ENCODE measurements at places on chromosomes 7 and 10.
A peak's percentile ranks its signal among the peaks of the same experiment; 100 is the strongest.

- DNase-seq = no peak
Measured at GRCh38 chr7:25260862-25261494, 32.7 kb upstream of the NPVF start.

- DNase-seq = peak; percentile 17
Measured at GRCh38 chr10:34607894-34608293, 207.2 kb downstream of the PARD3 start.

GRCh38 chr7:39413636-39414223, 152.5 kb upstream of the YAE1 start:
- no peak for DNase-seq

- DNase-seq = no peak
Measured at GRCh38 chr7:114832906-114833595, 88.8 kb upstream of the MDFIC start.

- no peak for DNase-seq
Measured at GRCh38 chr7:36623247-36623646, 101.0 kb downstream of the AOAH start.

DNA sequence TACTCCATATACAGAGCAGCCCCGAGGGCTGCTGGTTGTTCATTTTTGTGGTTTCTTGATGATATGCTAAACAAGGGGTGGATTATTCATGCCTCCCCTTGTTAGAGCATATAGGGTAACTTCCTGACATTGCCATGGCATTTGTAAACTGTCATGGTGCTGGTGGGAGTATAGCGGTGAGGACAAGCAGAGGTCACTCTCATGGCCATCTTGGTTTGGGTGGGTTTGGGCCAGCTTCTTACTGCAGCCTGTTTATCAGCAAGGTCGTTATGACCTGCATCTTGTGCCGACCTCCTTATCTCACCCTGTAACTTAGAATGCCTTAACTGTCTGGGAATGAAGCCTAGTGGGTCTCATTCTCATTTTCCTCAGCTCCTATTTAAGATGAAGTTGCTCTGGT, 31.3 kb downstream of the GNAT3 start:
- no peak for DNase-seq

GRCh38 chr10:27695706-27696105, 49.9 kb downstream of the MKX start:
- no peak for DNase-seq

- DNase-seq = no peak
Measured at GRCh38 chr10:87705339-87705738, 45.7 kb downstream of the PAPSS2 start.

DNA sequence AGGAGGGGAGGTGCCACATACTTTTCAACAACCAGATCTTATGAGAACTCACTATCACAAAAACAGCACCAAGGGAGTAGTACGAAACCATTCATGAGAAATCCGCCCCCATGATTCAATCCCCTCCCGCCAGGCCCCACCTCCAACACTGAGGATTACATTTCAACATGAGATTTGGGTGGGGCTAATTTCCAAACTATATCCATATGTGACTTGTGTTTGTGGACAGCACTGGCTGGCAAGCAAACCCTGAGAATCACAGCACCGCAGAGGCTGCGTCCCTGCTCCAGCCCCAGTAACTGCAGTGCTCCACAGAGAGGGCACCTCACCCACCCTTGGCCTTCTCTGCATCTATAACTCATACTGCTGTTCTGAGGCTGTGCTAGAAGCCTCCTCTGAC, 211.2 kb upstream of the PODXL start:
- no peak for DNase-seq

GRCh38 chr7:158617737-158618128, 30.1 kb upstream of the PTPRN2 start:
- DNase-seq = no peak

GRCh38 chr7:125326666-125327255, 397.1 kb upstream of the POT1 start:
- DNase-seq = no peak

DNA sequence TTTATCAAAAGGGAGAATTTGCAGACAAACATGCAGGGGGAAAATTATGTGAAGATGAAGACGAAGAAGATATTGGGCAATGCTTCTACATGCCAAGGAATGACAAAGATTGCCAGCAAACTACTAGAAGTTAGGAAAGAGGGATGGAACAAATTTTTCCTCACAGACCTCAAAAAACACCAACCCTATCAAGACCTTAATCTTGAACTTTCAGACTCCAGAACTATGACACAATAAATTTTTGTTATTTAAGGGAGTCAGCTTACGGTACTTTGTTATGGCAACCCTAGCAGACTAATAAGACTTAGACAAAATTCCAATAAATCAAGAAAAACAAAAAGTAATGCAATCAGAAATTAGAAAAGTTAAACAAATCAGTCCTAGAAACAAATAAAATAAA, 280.0 kb upstream of the GNAI1 start:
- DNase-seq = no peak

- DNase-seq = no peak
Measured at GRCh38 chr7:134355004-134355525, 38.3 kb upstream of the SLC35B4 start.

GRCh38 chr7:10128748-10129147, 844.9 kb upstream of the PHF14 start:
- DNase-seq = no peak

GRCh38 chr10:86231796-86232560, 134.6 kb downstream of the GRID1 start:
- no peak for DNase-seq

GRCh38 chr7:140640060-140640637, 464 bp downstream of the DENND2A start:
- no peak for DNase-seq

DNA sequence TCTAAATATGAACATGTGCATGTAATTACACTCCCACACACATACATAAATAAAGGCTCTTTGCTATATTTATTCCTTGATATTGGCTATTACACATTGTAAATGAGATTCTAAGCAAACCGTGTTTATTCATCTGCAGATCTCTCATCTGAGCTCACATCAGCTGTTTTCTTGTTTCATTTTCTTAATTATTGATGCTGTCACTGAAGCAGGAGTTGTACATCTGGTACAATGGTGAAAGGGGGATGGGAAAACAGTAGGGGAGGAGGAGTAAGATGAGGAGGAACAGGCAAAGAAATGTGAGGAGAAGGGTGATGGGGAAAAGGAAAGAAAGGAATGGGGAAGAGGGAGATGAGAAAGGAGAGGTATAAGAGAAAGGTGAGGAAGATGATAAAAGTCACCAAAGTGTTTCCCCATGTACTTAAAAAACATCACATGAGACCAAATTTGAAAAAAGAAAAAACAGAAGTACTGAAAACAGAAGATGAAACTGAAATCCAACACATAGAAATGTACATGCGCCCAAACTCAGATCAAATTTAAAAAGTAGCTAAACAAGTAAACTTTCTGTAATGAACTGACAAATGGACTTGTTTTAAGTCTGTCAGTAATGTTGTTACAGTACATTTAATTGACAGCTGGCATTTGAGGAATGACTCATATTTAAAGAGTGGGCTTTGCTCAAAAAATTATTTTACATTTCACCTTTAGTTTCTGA, 472.2 kb downstream of the ARL4A start:
- peak; percentile 14 for DNase-seq

DNA sequence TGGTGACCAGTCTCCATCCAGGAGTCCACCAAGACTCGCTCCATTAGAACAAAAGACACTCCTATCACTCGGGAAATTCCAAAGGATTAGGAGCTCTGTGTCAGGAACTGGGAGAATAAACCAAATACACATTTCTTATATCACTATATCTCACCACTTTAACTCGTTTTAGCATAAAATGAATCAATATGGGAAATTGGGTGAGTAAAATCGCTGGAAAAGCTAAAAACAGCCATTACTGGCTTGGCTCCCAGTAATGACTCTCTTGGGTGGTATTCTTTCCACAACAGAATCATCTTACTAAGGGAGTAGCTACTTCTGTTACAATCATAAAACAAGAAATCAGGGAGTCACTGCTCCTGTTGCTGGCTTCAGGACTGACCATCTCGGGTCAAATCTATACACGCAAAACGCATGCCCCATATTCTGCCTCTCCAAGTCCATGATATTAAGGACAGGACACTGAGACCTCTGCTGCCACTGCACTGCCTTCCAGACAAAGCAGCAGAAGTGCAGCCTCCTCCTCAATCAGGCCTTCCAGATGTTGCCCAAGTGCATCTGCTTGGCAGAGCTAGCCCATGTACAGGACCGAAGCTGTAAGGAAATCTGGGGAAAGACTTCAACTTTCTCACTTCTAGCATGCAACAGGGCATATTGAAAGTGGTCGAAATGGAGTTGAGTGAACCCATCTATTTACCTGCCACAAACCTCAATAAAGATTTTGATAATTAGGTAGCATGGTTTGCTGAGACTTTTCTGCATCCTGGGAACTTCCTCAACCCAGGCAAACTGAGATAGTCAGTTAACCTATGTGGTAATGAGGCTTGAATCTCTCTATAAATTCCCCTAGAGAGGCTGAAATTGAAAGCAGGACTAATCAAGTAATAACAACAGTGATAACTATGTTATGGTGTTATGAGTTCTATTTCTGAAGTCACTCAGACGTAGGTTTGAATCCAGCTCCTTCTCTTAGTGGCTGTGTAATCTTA, 14.4 kb upstream of the PANK1 start:
- no peak for DNase-seq

- no peak for DNase-seq
Measured at GRCh38 chr10:23912884-23913404, 296.0 kb upstream of the KIAA1217 start.

DNA sequence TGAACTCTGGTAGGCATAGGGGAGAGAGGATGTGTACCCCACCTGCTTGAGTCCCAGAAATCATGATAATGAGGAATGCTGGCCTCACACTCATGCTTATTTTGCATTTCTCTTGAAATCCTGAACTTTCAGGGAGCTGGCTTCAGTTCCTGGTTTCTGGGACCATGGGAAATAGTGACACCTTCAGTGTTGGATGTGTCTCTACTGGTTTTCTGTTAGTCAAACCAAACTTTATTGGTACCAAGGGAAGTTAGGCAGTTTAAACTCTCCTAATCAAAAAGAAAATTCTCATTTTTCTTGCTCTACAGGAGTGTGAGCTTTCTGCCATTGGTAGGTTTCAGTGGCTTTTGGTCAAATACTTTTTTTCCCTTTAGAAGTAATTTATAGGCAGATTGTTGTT, 11.8 kb upstream of the PCGF5 start:
- DNase-seq = no peak

GRCh38 chr10:18214691-18215563, 74.7 kb downstream of the CACNB2 start:
- DNase-seq = peak; percentile 51

- DNase-seq = no peak
Measured at GRCh38 chr10:119375574-119376272, 166.8 kb downstream of the RGS10 start.

DNA sequence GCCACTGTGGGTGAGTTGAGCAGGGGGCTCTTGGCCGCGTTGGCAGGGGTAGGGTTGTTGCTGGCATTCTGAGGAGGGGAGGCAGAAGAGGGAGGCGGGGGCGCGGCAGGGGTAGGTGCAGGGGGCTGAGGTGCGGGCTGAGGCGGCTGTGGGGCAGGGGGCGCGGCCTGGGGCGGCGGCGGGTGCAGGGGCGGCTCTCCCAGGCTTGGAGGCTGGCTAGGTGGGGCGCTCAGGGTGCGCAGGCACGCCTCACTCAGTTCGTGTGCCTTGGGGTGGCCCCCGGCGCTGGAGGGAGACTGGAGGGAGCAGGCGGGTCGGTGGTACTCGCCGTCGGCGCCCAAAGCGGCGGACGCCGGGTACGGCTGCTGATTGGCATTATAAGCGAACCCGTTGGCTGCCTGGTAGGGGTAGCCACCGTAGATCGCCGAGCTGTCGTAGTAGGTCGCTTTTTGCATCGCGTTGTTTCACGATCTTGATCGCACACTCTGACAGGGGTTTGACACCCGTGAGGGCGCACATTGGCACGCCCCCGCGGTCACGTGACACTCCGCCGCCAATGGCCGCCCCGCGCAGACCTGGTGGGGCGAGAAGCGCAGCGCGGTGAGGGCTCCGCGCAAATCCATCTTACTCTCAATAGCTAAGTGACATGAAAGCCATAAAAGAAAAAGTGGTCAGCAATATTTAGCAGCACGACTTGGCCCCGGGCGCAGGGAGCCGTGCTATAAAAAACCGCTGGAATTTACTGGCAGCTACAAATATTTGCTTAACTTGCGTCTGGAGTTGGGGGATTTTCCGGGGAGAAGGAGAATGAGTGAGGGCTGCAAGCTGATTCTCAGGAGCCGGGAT, 7.9 kb upstream of the HOXA2 start:
- DNase-seq = no peak

GRCh38 chr10:70348228-70348850, 34.1 kb downstream of the LRRC20 start:
- DNase-seq = no peak

DNA sequence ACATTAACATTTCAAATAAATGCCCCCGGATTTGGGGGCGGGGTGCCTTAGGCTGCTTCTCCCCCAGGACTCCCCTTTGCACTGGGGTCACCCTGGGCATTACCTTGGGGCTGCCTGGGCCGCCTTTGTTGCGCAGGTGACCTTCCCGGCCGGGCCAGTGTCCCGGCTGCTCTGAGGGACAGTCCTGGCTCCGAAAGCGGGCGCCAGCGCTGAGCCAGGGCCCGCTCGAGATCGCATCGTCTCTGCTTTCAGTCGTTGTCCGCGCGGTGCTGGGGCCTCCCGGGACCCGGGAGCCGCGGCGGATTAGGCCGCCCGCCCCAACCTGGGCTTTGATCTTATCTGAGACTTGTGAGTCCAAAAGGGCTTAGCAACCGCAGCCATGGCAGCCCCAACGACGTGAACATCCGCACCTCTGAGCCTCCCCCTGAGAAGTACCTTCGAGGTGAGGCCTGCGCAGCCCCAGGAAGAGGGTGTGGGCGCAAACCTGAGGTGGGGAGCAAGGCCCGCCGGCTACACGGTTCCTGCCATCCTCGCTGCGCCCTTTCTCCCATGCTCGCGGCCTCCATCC, 14.8 kb upstream of the WAPL start:
- DNase-seq = no peak

DNA sequence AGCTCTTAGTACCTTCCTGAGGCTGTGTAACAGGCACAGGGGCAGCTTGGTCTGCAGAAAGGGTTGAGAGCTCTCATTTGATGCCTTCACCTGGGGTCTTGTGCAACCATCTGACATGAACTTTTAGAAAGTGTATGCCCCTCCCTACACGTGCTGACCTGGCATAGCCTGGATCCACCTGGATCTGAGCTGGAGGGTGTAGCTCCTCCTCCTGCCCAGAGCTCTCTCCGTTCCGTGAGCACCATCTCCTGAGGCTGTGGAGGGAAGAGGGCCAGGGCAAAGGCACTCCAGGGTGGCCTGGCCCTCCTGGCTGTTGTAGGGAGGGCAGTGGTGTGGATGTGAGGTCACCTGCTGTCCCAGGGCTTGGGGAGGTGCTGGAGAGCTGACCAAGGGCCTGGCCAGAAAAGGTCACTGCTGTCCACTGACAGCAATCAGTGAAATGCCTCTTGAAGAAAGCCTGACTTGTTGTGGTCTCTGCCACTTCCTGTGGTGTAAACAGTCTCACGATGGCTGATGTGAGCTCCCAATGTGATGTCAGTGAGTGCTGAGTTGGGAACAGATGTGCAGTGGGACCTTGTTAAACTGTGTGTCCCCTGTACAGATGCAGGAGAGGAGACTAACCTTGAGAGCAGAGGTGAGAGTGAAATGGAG, 23.0 kb downstream of the AMZ1 start:
- no peak for DNase-seq

- DNase-seq = no peak
Measured at GRCh38 chr7:50266635-50267386, 37.7 kb upstream of the IKZF1 start.
